ENCODE measurements at places on chromosomes 2 and 18.

DNA sequence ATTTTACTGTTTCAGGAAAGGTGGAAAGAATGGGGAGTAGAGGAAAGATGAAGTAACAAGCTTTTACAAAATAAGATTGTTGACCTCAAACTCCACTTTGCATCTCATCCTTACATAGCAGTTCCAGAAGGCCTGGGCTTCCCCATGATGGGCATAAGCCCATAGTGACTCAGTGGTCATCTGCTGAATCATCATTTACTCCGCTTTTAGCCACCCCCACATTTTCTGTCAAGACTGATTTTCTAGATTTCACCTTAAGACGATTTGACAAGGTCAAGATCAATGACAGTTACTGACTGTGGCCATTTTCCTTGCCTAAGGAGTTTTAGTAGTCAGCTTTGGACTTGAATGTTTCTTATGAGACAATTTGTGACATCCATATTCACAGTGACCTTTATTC, 49.4 kb downstream of the PLEKHM3 start:
- no peak for DNase-seq

GRCh38 chr2:218806346-218806978, 24.5 kb downstream of the CYP27A1 start:
- peak; percentile 39 for DNase-seq

DNA sequence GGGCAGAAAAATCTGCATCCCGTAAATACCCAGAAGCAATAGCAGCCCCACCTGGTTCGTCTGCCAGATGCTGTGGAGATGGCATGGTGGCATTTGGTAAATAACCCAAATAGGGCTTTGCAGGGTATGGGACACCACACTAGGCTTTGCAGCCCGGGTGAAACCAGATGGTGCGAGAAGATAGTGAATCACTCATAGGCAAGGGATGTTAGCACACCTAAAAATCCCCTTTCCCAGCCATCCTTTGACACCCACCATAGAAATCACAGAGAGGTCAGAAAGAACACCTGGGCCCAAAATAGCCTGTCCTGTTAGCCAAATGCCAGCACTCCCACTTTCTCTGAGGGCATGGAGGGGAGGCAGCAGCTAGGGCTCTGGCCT, 47.6 kb downstream of the BCL11A start:
- DNase-seq = no peak

DNA sequence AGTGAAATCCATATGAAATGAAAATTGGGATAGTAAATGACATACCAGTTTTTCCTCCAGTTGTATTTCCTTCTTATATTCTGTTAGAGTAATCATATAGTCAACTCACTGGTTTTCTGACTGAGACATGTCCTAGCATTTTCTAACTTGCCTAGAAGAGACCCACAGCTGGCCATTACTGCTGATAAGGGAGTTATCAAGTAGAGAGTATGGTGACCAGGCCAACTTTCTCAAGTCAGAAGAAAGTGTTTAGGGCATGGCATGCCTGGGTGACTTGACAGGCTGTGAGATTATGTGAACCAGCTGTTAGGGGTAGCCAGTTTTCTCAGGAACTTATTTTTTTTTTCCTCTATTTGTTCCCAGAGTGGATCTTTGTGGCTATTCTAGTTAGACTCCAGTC, 81.2 kb downstream of the GPD2 start:
- DNase-seq = no peak

- DNase-seq = no peak
Measured at GRCh38 chr18:54192415-54192814, 32.1 kb downstream of the MBD2 start.

DNA sequence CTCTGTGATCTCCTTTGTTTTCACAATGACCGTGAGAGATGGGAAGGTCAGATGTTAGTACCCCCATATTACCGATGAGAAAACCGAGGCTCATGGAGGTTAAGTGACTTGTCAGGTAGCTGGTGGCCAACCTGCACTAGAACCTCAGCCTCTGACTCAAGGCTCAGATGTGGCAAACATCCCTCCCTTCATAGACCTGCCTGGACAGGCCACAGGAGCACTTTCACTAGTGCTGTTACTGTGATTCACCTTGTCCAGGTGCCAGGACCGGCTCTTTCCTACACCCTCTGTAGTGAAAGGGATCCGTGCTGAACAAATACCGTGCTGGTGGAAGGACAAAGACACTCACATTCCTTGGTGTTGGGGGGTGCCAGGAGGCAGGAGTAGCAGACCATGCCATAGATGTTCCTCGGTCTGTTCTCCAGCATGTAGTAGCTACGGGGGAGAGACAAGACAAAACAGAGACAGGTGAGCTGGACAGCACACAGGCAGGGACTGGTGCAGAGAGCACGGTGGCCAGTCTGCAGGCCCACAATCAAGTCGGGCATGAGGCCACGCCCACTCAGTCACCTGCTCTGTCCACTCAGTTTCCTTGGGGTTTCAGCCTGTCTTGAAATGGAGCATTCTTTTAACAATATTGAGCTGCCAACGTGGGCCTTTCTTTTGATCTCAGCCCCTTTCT, 65.9 kb downstream of the EDAR start:
- DNase-seq = no peak

- no peak for DNase-seq
Measured at GRCh38 chr2:225996462-225996828, 596.9 kb downstream of the NYAP2 start.

GRCh38 chr2:136376798-136377211, 258.9 kb upstream of the CXCR4 start:
- no peak for DNase-seq
